ENCODE measurements at places on chromosomes 5 and 9.

- peak; percentile 68 for DNase-seq
Observed at GRCh38 chr9:111597852-111598732, 1.4 kb downstream of the PTGR1 start.

DNA sequence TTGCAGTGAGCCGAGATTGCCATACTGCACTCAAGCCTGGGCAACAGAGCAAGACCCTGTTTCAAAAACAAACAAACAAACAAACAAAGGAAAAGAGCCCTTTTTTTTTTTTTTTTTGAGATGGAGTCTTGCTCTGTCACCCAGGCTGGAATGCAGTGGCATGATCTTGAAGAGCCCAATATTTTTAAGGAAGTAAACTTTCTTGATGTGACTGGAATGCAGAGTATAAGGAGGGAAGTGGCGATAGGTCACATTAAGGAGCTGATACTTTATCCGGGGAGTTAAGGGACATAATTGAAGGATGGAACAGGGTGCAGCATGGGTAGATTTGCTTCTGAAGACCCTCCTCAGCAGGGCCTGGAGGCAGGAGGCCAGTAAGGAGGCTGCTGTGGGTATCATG is 13.0 kb downstream of the NAIF1 start:
- no peak for DNase-seq

DNA sequence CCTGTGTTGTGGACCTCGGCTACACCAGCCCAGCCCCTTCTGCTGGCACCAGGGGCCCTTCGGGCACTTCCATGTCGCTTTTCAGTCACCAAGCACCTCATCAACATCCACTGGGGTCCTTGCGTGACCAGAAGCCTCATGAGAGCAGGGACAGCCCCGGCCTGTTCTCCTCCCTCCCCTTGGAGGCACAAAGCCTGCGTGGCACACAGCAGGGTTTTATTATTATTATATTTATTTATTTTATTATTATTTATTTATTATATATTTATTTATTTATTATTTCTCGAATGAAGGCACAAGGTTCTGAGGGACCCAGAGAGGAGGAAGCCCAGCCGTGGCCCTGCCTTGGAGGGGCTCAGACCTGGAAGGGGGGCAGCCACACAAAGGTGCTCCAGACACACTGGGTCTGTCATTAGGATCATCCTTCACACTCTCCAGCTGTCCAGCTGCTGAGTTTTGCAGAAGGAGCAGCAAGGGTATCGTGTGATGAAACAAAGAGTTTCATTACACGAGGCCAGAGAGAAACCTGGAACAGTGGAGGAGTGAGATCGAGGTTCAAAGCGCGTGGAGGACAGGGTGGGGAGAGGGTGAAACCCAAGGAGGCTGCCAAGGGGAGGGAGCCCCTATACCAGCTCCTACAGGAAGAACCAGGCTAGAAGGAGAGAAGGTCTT is 5.2 kb downstream of the VAV2 start:
- DNase-seq = no peak

- DNase-seq = no peak
Observed at GRCh38 chr5:96743065-96743768, 64.5 kb downstream of the ERAP1 start.
